ENCODE measurements at places on chromosomes 13 and 19. TPM values are rescaled to one million over a fixed set of nuclear protein-coding genes. Genes with fewer than 3 reads are reported as not detected.

DNA sequence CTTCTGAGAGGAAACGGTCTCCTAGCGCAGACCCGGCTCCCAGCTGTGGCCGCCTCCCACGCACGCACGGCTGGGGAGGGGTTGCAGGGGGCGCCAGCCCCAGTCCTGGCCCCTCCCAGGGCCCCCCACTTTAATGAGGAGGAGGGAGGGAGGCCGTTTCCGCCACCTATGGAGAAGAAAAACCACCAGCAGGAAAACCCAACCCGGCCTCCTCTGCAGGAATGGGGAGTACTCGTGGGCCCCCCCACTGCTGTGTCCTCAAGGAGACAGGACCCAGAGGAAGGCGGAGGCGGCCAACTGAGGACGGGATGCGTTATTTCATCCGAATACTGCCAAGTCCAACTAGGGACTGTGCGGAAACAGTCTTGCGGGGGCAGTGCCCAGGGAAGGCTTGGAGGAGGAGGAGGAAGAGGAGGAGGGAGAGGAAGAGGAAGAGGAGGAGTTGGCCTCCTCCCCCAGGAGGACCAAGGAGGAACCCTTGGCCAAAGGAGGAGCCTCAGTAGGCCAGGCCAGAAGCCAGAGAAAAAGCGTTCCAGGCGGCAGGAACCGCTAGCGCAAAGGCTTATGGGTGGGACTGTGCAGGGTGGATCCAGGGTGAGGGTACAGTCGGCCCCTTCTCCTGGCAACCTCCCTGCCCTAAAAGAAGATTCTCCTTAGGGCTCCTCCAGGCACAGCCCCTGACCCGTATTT is 3.9 kb upstream of the SSBP4 start:
- no peak for DNase-seq

DNA sequence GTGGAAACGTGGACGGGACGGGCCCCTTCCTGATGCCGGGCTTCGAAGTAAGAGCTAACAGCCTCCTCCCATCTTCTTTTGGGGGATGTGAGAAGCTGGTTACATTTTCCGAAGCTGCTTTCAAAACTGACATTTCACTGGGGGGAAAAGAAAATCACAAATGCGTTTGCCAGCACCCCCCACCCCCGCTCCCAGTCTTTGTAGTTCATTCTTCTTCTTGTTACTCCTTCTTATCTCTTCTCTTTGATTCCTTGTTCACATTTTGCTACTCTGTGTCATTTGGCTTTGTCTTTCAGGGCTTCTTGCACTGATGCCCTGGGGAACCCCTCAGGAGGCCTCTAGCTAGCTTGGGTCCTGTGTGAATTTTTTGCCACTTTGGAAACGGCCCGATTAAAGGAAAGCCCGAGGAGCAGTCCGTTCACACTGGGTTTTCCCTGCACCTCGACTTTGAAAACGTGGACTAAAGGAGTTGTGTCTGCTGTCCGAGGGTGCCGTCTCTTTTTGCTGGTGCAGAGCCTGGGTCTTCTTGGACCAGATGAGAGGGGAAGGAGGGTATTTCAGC is 1.3 kb downstream of the CARM1 start:
- no peak for DNase-seq

- peak; percentile 72 for DNase-seq
These were observed 675 bp downstream of the PEG3 start for GRCh38 chr19:56839652-56840450.

SH2D3A gene
- 0.35 TPM for polyA plus RNA-seq

DNA sequence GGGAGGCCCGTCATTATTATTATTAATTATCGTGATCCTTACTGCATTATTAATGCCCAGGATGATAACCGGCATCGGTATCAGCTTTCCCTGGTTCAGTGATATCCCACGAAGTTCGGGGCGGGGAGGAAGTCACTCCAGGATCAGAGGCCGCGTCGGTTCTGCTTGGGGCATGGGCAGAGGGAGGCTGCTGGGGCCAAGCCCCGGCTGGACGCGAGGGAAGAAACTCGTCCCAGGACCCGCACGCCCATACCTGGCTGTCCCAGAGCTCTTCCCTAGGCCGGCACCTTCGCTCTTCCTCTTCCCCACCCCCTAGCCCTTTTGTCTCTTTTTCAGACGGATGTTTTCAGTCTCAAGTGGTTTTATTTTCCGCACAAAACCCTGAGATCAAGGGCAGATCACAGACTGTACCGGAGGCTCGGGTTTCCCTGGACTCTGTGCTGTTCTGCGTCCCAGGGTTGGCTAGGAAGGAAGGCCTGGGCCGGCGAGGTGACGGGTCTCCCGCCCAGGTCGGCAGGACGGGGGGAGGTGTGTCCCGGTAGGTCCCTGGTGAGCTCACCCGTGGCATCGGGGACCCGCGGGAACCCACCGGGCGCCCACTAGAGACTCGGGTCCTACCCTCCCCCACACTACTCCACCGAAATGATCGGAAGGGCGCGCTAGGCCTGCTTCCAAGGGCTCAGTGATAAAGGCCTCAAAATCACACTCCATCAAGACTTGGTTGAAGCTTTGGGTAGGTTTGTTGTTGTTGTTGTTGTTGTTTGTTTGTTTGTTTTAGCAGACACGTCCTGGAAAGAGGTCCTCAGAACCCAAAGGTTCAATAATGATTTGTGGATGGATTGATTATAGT is 7.9 kb downstream of the ZIC2 start:
- DNase-seq = peak; percentile 39

LILRB1 gene
- not detected for polyA plus RNA-seq

GRCh38 chr13:24145240-24145639 is 15.3 kb upstream of the SPATA13 start:
- DNase-seq = no peak

ZNF419 gene
- polyA plus RNA-seq = 7.8 TPM

TEAD2 gene
- 27.9 TPM for polyA plus RNA-seq

- peak; percentile 58 for DNase-seq
These were observed 665 bp downstream of the ZNF347 start for GRCh38 chr19:53158119-53158656.

MISP gene
- polyA plus RNA-seq = 0.03 TPM

DNA sequence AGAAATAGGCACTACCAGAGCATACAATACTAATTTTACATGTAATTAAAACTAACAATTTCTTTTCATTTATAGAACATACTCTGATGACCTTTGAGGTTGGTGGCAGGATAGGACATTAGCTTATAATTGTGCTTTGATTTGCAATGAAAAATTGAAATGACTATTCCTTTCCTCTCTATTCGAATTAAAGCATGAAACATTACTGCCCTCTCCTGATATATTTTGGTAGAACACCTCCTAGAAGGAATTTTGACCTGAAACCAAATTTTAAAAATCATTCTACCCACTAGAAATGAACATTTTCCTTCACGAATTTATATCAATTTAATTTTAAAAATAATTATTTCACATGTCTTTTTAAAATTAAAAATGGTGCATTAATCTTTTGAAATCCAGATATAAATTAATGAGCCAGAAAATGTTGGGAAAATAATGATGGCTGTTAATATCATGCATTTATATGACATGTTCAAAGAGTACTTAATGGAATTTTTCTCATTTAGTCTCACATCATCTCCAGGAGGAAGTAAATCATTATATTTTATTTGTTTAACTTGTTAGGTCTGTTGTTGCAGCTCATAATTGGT is 556.3 kb upstream of the ARGLU1 start:
- DNase-seq = peak; percentile 21

DNA sequence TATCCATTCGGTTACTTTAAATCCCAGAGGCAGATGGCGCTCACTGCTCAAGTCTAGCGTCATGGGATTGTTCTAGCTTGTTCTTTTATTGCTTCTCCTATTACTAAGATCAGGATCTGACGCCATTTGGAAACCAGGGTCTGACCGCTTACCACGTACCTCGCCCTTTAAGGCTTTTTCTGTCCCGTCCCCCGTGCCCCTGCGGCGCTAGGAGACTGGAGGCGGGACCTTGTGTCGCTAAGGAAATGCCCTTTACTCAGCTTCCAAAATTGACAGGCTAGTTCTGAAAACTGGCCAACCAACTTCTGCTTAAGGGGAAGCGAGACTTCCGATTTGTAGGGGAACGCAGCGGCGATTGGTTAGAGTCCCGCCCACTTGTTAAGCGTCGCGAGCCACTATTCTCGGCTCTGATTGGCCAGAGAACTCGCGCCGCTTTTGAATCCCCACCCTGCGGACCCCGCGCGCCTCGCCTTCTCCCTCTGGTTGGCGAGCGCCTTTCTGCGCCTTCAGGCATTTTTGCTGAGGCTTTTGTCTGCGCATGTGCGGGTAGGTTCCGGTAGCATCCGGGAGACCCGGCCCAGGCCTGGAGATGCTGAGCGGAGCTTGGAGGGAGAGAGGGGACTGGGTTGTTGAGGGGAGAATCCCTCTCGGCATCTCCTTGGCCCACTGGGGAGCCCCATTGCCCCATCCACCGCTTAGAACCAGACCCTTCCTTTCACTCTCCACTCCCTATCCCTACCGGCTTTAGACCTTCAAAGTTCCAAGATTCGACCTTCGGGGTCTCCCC is 3.9 kb upstream of the C19orf84 start:
- DNase-seq = peak; percentile 92

GRCh38 chr13:67554286-67554685 is 324.1 kb upstream of the PCDH9 start:
- DNase-seq = no peak
